ENCODE measurements at places on chromosomes 6 and 20. TPM values are rescaled to one million over a fixed set of nuclear protein-coding genes. Genes with fewer than 3 reads are reported as not detected.

Gene LY6G5B
- 8.8 TPM for total RNA-seq

Gene MUCL3
- not detected for total RNA-seq

Gene FKBP1C
- 0.26 TPM for total RNA-seq

- DNase-seq: no peak
Measured at GRCh38 chr6:2884804-2885203, 18.3 kb downstream of the SERPINB9 start.

GRCh38 chr6:12943549-12943948 is 227.0 kb downstream of the PHACTR1 start:
- DNase-seq: no peak

- DNase-seq: no peak
Measured at GRCh38 chr6:16360365-16360764, 122.0 kb downstream of the GMPR start.

Gene TRIM15
- total RNA-seq: not detected

Data from left cardiac atrium (tissue), 4 donors.